NCI-H1048 (cell line): ENCODE measurements at places on chromosomes 6 and 20.

- DNase-seq: no peak
These were observed 222.6 kb downstream of the MYLK4 start for GRCh38 chr6:2528156-2528555.

DNA sequence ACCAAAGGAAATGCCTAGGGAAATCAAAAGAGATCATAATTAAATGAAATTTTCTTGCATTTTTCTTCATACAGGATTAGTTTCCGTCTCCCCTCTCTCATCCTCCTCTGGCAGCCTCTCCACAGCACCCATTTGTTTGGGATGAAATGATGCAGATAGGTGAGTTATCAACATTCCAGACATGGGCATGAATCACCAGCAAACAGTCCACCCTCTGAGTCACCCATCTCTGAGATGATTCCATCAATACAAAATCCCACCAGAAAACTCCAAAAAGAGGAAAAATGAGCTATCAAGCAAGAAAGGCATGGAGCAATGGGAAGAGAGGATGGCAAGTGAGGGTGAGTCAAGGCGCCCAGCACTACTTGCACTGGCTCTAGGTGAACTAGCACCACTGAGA is 11.4 kb downstream of the MC3R start:
- DNase-seq: no peak

DNA sequence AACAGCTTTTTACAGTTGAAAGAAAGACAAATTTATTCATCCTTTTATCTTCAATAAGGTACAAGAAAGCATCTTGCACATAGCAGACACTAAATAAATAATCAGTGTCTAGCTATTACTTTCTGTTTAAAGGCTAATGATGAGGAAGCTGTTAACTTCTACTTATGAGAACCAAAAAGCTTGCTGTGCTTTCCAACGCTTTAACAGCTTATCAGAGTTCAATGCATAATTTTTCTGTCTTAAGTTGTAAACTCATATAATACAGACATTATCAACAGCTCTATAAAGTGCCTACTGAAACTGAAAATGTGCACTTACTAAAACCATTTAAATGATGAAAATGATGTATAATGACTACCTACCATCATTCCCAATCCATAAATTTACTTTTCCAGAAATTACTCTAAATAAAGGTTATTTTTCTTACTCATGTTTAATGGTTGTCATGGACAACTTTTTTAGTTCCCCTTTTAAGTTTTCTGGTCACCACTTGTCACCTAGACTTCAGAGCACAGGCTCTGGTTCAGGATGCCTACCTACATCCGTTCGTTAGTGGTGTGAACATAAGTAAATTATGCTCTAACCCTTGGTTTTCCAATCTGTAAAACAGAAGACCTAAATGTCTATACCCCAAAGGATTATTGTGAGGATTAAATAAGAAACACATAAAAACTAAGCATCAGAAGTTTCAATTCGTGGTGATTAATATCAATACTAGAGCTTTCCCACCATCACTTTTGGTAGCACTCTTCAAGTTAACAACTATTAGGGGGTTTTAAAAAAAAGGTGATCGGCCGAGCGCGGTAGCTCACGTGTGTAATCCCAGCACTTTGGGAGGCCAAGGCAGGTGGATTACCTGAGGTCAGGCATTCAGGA is 8.0 kb downstream of the PNISR start:
- DNase-seq: no peak

DNA sequence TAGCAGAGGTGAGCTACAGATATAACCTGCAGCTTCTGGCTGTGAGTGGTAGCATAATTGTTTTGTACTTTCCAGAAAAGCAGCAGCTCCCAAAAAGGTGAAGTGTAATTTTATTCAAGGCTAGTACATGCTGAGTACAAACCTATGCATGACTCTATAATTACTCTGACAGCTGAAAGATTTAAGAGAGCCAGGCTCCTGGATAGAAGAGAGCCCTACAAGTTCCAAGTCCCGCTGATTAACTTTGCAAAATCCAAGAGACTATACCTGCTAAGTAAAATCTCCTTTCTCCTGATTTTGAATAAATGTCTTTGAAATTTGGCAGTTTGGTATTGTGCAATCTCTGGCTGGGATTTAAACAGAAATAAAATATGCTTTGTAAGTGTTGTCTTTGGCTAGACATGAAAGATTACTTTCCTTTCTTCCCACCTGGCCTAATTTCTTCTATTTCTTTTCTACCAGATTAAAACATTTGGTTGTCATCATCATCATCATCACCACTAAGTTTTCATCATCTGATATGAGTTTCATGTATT is 79.5 kb downstream of the CTNNBL1 start:
- no peak for DNase-seq

DNA sequence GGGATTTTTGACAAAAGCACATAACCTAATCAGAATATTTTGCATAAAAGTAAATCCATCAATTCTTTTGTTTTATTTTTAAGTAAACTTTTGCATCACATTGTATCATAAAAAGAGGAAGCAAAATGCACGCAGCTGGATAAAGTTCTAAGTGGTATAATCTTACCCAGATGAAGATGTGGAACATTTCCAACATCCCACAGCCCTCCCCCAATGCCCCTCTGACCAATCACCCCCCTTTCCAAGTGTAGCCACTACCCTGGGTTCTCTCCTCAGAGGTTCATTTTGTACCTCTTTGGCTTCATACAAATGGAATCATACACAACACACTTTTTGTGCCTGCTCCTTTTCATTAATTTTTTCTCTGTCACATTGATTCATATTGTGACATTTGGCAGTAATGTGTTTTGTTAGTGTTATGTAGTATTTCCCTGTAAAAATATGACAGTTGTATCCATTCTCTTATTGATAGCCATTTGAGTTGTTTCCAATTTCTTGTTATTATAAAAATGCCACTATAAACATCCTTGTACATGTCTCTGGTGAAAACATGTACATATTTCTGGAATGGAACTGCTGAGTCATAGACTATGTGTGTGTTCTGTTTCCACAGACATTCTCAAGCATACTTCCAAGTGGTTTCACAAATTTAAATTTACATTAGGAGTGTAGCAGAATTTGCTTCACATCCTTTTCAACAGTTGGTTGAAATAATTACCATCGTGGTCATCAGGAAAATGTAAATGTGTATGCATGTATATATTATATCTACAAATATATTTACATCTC is 92.9 kb upstream of the SYNDIG1 start:
- no peak for DNase-seq

GRCh38 chr20:56420940-56421688 is 9.1 kb downstream of the CASS4 start:
- DNase-seq: no peak

- no peak for DNase-seq
These were observed 7.0 kb downstream of the CD2AP start for GRCh38 chr6:47484616-47485015.
